ENCODE measurements at places on chromosomes 6 and 20. TPM values are rescaled to one million over a fixed set of nuclear protein-coding genes. Genes with fewer than 3 reads are reported as not detected.
A peak's percentile ranks its signal among the peaks of the same experiment; 100 is the strongest.

GRCh38 chr6:25640446-25640845 is 11.6 kb upstream of the SCGN start:
- DNase-seq = no peak

- no peak for DNase-seq
Observed at GRCh38 chr6:168934660-168935627, 318.7 kb downstream of the THBS2 start.

DNA sequence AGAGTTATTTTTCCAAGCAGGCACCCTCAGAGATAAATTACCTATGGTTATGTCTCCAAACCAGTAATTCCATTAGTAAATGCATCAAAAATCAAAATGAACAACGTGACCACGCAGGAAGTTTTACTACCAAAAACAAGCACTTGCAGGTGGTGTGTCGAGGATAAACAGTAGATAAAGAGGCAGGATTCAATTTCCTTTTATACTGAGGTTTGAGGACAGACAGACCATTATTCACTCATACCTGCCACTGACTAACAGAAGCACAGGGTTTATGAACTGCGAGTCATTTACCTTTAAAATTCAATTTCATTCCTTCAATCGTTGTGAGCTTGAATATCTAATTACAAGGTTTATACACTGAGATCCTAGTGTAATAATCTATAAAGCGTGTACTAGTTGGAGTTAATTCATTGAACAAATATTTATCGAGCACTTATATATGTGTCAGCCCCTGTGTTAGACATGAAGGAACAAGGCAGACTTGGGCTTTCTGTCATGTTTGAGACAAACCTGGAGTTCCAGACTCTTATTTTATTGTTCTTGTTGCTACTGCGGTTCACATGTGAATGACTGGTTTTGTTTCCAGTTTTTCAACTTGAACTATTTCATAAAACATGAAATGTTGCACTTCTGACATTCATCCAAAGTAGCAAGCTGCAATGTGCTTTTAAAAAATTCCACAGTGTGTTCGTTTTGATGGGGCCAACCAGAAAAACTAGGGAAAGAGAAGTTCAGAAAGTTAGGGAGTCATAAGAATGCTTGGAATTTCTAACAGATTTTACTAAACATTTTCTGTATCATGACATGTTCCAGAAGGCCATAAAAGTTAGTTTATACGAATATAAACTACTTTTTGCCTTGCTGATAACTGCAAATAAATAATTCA is 205.6 kb downstream of the UST start:
- no peak for DNase-seq

The PRPH2 gene
- not detected for total RNA-seq

DNA sequence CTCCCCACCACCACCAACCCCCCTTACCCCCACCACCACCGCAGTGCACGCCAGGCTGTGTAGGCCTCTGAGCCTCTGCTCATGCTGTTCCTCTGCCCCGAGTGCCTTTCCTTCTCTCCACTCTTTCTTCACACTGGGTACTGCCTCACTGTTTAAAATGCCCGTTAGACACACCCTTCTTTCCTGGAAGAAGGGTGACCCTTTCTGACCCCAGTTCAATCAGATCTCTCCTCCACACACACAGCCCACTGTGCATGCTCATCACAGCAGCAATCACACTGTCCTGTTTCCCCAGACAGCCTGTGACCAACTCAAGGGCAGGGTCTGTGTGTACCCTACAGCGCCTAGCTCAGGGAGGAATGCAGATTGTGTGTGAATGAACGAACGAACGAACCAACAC is 10.0 kb downstream of the TMEM74B start:
- DNase-seq = no peak

DNA sequence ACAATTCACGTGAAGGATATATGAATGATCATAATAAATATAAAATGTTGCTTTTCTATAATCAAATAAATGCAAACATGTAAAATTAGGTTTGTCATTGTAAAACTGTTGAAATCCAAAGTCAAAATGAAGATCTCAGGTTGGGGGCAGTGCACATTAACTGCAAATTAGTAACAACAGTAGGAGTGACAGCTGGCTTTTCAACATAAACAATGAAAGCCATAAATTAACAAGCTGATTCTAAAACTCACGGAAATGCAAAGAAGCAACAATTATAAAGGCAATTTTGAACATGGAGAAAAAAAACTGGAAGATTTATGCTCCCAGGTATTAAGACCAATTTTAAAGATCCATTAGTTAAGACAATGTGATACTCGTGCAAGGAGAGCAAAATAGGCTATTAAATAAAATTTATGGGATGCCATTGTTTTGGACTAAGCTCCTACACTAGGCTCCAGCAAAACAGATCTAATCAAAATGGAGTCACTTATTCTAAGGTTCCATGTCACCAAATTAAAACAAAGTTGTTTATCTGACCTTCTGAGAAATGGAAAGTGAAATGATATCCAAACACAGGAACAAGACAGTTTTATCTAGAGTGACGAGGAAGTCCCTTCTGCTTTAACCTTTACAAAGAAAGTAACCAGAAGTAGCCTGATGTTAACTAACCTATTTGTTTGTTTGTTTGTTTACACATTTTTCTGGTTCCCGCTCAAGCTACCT is 770.8 kb downstream of the EPHA7 start:
- no peak for DNase-seq

- DNase-seq = no peak
Observed at GRCh38 chr6:112266331-112266730, 12.0 kb upstream of the LAMA4 start.

- no peak for DNase-seq
Observed at GRCh38 chr6:4929097-4929718, 74.6 kb downstream of the RPP40 start.

DNA sequence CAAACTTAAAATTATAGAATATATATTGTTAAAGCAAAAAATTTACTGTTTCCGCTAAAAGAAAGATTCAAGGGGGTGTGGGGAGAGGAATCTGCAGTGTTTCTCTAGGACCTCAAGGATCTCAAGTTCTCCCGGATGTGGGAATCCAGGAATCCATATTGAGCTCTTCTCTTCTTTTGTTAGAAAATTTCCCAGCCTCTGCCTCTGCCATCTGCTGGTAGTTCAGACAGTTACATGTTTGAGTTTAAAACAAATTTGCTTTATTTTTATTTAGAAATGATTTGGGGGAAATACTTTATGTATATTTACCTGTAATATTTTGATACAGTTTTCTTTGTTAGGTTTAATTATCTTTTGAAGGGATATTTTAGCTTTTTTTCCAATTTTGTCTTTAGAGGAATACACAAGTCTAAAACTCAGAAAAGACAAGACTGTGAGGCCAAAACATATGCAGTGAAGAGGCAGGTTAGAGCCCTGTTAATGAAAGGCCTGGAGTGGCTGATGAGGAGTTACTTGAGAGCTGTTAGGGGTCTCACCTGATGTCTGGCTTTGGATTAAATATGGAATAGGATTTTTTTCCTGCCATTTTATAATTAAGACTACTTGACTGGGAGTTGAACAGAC is 268.8 kb downstream of the ARID1B start:
- DNase-seq = peak; percentile 55

DNA sequence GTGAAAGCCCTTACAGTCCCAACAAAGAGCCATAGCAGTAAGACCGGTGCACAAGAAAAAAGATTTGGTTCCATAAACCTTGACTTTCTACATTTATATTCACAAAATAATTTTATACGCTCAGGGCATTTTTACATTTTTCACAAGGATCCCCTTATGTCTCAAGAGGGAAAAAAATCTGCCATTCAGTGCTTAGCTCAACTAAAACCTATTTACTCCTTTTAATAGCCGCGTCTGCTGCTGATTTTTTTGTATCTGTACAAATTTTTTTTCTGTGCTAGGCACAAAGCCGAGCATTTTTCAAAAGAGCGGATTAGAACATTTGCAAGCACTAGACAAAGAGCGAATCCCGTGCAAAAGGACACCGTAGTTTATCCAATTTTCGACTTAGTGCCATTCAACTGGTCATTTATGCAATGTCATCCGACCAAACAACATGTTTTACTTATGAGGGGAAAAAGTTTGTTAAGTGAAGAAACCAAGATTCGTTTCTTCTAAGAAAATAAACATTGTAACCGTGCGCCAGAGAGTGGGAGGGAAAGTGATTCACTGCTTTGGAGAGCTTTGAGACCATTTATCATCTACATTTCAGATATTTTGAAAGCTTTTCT is 3.7 kb downstream of the TFAP2D start:
- no peak for DNase-seq

The NMBR gene
- total RNA-seq = not detected

DNA sequence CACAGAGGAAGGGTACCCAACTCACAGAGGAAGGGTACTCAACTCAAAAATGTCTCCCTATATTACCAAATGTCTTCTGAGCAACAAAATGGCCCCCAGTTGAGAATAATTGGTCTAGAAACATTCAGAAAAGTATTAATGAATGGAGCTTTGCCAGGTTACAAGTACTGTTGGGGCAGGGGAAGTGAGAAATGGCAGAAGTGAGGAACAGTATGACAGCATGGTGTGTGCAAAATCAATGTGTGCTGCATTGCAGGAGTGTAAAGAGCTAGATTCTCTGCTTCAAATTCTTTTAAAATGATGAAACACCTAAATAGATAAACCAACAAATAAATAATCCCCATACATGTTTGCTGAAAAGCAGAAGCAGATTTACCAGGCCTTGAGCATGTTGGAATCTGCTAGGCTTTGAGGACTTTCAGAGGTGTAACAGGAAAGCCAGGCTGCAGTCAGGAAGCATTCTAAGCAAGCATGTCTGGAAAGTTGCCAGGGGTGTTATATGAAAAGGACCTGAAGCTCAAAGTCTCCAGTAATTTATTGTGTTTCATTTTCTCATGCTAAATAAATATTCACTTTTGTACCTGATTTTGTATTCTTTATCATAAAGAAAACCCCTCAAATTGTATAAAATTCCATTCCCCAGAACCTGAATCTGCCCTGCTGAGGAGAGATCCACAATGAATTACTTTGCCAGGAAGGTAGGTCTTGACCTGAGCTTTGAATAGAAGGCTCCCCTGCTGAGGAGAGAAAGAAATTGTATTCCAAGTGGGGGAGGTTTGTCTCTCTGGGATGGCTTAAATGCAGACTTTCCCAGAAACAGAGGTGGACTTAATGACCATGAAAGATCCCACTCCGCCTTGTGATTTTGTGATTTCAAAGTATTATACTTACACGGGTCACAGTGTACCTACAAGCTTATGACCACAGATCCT is 265.0 kb upstream of the MARCKS start:
- no peak for DNase-seq

- no peak for DNase-seq
Observed at GRCh38 chr6:39128832-39129231, 13.8 kb upstream of the SAYSD1 start.

DNA sequence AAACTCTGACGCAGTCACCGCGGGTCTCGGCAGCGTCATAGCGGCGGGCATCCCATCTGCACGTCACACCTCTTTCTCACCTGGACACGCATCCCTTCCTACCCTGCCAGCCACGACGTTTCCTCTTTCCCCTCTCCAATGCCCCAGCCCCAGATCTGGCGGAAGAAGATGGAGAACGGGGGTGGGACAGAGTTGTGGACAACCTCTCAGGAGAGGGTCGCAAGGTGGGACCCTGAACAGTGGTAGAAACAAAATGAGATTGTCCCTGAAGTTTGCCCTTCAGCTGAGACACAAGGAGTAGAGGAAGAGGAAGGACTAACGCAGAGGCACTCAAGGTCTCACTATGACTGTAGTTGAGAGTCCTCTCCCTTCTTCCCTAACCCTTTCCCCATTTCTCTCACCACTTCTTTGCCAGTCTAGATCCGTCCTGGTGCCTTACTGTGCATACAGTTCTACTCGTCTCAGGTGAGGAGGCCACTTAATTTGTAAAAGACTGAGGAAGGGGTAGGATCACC is 562 bp downstream of the TRIM39 start:
- no peak for DNase-seq

DNA sequence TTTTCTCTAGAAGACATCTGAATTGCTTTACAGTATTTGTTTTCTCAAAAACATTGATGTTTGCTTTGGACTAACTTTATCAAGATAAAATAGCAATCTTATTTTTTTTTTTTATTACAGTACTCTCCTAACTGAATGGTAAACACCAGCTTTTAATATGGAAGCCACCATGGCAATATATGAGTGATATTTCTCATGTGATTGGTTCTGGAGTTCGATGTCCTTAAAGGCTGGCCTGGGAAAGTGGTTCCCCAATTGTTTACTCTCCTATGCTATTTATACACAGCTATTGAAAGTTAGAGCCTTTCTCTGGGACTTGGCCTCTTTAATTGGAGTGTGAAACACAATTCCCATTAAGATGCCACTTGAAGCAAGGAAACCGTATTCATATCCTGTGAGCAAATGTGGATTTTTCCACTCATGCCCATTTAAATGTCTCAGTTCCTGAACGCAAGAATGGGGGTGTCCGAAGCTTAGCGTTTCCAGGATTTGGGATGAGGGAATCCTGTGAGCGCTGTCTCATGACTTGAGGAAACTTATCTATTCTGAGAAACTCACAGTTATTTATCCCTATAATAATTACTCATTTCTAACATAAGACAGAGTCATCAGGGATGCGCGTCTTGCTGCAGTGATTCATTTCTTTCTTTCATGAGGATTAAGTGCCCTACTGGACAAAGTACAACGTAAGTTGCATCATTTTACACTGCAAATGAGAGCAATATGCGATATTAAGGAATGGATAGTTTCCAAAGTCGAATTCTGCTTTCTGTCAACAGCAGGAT is 143.3 kb upstream of the PREP start:
- peak; percentile 19 for DNase-seq

DNA sequence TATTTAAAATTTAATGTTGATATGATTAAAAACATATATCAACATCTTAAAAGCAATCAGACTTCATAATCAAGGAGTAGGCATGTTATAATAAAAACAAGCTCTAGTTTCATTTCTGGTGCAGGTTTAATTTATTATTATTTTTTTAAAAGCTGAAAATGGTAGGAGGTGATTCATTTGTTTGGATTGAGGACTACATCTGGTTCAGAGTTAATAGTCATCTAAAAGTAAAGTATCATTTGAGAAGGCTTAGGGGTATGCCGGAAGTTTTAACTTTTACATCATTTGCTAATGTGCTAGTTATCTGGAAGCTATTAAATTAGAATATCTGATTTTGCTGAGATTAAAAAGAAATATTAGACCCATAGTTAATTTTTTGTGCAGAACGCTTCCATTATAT is 169.5 kb upstream of the LAMA2 start:
- DNase-seq = no peak
